ENCODE measurements at places on chromosomes 12 and 14.
A peak's percentile ranks its signal among the peaks of the same experiment; 100 is the strongest.

- no peak for DNase-seq
Measured at GRCh38 chr12:57615637-57616036, 4.4 kb downstream of the ARHGEF25 start.

GRCh38 chr12:118299791-118300460, 72.8 kb downstream of the TAOK3 start:
- no peak for DNase-seq

DNA sequence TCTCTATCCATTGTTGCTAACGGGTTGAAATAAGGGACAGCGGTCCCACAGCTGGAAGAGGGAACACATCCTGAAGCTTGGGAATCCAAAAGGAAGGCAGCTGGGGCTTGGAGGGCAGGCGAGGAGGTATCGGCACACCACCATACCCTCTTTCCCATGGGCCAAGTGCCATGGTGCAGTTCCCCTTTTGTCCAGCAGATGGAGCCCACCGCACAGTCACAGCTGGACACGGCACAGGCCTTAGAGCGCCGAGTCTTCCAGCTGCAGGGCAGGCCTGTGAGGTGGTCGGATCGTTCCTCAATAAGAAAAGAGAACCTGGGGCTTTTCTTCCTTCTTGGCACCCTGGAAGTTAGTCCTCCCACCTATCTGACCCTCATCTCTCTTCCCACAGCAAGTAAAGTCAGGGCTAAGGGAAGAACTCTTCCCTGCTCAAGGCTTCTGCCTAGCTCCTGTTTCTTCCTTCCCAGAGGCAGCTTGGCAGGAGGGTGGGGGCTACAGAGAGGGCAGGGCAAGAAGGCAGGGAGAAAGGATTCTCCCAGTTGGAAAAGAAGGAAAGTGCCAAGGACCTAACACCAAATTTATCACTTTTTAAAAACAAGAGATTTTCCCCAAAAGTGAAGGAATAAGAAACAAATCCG, 8.6 kb downstream of the PPP1R1A start:
- DNase-seq, result peak; percentile 68

- no peak for DNase-seq
Measured at GRCh38 chr14:71550367-71550766, 381.9 kb upstream of the RGS6 start.

All from activated CD4-positive, alpha-beta T cell treated with anti-CD3 and anti-CD28 coated beads for 1 hour (primary cell).